Ovary (tissue), 10 donors: ENCODE measurements at places on chromosomes 1 and 21. TPM values are rescaled to one million over a fixed set of nuclear protein-coding genes. Genes with fewer than 3 reads are reported as not detected.

- no peaks in the 10 kb centered on the region for H3K36me3 ChIP-seq
- peaks cover 4% of the 10 kb centered on the region for H3K4me1 ChIP-seq
- no peak for DNase-seq
- H3K27me3 ChIP-seq: no peaks in the 10 kb centered on the region
These were observed 336.5 kb upstream of the ADGRL2 start for GRCh38 chr1:81463936-81464837.

- H3K27me3 ChIP-seq: no peaks in the 10 kb centered on the region
- H3K4me1 ChIP-seq: peaks cover 2% of the 10 kb centered on the region
- DNase-seq: peak; percentile 52
- H3K36me3 ChIP-seq: no peaks in the 10 kb centered on the region
- peak overlapping the region; percentile 10 for H3K27ac ChIP-seq
These were observed 9.8 kb downstream of the RGS8 start for GRCh38 chr1:182674346-182675246.

DNA sequence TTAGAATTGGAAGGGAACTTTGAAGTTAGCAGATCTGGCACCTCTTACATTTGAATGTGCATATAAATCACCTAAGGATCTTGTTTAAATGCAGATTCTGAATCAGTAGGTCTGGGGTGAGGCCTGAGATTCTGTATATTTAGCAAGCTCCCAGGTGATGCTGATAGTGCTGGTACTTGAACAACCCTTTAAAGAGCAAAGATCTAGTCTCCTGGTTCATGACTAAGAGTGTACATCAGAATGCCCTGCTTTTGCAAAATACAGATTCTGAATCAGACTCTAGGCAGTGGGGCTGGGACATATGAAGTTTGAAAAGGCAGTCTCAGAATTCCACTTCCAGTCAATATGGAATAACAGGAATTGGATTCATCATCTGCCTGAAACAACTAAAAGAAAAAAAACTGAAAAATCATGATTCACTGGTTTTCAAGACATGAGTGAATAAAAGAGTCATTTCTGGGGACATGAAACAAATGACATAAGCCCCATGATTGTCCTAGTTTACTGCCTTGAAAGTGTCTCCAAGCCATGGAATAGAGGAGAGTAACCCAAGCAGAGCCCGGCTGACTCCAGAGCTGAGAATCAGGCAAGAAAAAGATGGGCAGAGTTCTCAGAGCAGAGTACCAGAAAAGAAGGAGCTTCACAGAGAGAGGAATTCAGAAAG lies 149.6 kb upstream of the SGIP1 start:
- no peak overlapping the region for H3K27ac ChIP-seq
- no peak overlapping the region for H3K4me3 ChIP-seq
- no peaks in the 10 kb centered on the region for H3K36me3 ChIP-seq
- no peaks in the 10 kb centered on the region for H3K4me1 ChIP-seq
- no peak for DNase-seq

- DNase-seq: peak; percentile 16
- no peaks in the 10 kb centered on the region for H3K27me3 ChIP-seq
- no peak overlapping the region for H3K27ac ChIP-seq
These were observed 13.3 kb upstream of the SAMD11 start for GRCh38 chr1:910311-910880.

DNA sequence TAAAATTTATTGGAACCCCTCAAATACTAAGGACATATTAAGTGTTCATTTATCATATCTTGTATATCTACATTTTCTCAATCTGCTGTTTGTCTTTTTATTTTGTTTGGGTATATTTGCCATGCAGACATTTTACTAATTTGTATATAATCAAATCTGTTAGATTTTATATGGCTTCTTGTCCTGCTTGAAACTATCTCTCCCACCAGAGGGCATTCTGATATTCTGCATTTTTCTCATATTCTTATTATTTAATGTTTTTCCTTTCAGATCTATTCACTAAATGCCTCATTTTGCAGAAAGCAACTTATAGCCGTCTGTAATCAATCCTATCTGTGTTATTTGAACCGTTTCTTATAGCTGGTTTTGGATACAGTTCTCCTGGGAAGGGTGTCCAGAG lies 745.5 kb downstream of the LRRIQ3 start:
- H3K27ac ChIP-seq: no peak overlapping the region
- DNase-seq: no peak
- no peaks in the 10 kb centered on the region for H3K27me3 ChIP-seq
- no peaks in the 10 kb centered on the region for H3K4me1 ChIP-seq
- H3K36me3 ChIP-seq: no peaks in the 10 kb centered on the region

- no peaks in the 10 kb centered on the region for H3K4me1 ChIP-seq
- no peaks in the 10 kb centered on the region for H3K36me3 ChIP-seq
- no peak overlapping the region for H3K4me3 ChIP-seq
- no peak overlapping the region for H3K27ac ChIP-seq
- DNase-seq: no peak
These were observed 30.8 kb downstream of the ASB17 start for GRCh38 chr1:75901371-75901770.

IL19 gene
- polyA plus RNA-seq: not detected

NBPF4 gene
- polyA plus RNA-seq: not detected

NPHP4 gene
- polyA plus RNA-seq: 1.5 TPM

DNA sequence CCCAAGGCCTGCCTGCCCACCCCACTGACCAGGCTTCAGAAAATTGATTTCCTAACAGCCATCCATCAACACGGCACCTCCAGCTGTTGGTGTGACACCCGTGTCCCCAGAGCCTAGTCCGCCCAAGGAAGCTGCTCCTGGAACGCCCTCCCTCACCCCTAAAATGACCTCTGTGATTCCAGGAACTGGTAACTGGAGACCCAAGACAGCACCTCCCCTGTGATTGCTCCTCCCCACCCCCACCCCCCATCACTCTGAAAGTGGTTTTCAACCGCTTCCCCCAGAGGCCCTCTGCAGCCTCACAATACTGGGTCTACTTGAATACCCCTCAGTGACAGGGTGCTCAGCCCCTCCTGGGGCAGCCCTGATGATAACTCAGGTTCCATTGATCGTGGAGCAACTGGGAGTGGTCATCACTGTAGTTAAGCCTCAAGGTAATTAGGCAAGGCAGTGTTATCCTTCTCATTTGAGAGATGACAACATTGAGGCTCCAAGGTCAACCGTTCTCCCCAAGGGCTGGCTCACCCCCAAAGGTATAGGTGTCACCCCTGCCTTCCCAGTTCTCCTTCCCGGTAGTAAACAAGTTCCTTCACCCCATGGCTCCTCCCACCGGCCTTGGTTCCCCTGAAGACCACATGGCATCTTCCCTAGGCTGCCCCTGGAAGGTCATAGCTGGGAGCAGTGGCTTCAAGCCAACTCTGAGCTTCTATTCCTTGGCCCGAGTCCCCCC lies 52.0 kb downstream of the TAS1R2 start:
- no peak overlapping the region for H3K27ac ChIP-seq
- H3K4me3 ChIP-seq: no peak overlapping the region
- DNase-seq: no peak
- no peaks in the 10 kb centered on the region for H3K4me1 ChIP-seq
- H3K36me3 ChIP-seq: no peaks in the 10 kb centered on the region

DNA sequence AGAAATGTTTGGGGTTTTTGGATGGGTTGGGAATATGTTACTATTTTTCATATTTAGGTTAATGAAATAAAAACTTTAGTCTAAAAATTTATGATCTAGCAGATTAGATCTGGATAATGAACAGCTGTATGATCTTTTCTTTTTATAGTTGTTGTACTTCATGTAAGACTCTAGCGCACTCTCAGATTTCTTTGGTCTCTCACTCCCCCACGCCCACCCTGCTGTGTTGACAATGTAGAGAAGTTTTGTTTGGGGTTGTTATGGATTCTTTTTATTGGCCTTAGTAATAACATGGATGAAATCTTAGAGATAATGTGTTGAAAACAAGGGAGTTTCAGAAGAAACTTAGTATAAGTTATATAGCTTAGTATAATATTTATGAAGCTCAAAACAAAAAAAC lies 5.5 kb downstream of the KLF18 start:
- DNase-seq: no peak
- H3K4me3 ChIP-seq: no peak overlapping the region
- no peaks in the 10 kb centered on the region for H3K36me3 ChIP-seq
- no peak overlapping the region for H3K27ac ChIP-seq

APOBEC4 gene
- not detected for polyA plus RNA-seq

RCSD1 gene
- polyA plus RNA-seq: 10.9 TPM

GRCh38 chr1:162218975-162219374 lies 149.5 kb downstream of the NOS1AP start:
- DNase-seq: no peak
- H3K36me3 ChIP-seq: no peaks in the 10 kb centered on the region
- no peaks in the 10 kb centered on the region for H3K27me3 ChIP-seq

- no peak overlapping the region for H3K27ac ChIP-seq
- H3K4me3 ChIP-seq: no peak overlapping the region
- H3K36me3 ChIP-seq: no peaks in the 10 kb centered on the region
These were observed 71.0 kb downstream of the DYRK1A start for GRCh38 chr21:37437376-37438080.

DNA sequence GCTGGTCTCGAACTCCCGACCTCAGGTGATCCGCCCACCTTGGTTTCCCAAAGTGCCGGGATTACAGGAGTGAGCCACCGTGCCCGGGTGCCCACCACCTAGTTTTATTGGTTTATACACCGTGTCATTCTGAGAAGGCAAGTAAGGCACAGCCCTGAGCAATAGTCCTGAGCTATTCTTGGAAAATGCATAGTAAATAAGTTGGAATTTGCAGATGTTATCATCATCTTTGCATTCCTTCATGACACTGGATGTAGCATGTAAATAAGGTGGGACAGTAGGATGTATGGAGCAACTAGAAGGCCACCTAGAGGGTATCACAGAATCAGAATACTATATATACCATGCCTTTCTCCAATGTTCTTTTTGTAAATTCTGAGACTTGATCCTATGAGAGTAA lies 11.0 kb downstream of the TOR1AIP2 start:
- H3K27me3 ChIP-seq: no peaks in the 10 kb centered on the region
- no peaks in the 10 kb centered on the region for H3K4me1 ChIP-seq
- H3K36me3 ChIP-seq: no peaks in the 10 kb centered on the region
- no peak overlapping the region for H3K27ac ChIP-seq
- no peak for DNase-seq

DNA sequence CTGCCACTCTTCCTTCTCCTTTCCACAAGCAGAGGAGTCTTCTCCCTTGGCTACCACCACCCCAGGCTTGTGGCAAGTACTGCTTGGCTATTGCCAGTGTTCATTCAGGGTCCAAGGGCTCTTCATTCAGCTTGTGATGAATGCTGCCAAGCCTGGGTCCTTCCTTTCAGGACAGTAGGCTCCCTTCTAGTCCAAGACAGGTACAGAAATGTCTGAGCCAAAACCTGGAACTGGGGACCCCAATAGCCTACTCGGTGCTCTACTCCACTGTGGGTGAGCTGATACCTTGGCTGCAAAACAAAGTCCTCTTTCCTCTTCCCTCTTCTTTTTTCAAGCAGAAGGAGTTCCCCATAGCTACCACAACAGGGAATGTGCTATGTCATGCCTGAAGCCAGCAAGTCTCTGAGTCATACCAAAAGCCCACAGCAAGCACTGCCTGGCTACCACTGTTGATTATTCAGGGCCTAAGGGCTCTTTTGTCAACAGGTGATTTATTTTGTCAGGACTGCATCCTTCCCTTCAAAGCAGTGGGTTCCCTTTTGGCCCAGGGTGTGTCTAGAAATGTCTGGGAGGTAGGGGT lies 268.9 kb downstream of the HHAT start:
- no peak for DNase-seq
- no peaks in the 10 kb centered on the region for H3K27me3 ChIP-seq

GRCh38 chr1:207261971-207262370 lies 59.5 kb upstream of the CD55 start:
- no peaks in the 10 kb centered on the region for H3K27me3 ChIP-seq
- no peak overlapping the region for H3K27ac ChIP-seq
- H3K4me1 ChIP-seq: no peaks in the 10 kb centered on the region
- no peak overlapping the region for H3K4me3 ChIP-seq

DNA sequence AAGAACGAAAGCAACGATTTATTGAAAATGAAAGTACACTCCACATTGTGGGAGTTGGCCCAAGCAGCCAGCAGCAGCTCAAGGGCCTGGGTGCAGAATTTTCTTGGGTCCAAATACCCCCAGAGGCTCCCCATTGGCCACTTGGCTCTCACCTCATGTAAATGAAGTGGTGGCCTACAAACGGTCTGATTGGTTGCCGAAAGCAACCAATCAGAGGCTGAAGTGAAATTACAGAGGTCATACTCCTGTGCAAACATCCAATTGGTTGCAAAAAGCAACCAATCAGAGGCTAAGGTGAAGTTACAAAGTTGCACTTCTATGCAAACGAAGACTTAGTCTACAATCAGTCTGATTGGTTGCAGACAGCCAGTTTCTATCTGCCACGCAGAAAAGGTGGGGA lies 31.9 kb downstream of the FAM163A start:
- no peak for DNase-seq
- no peak overlapping the region for H3K4me3 ChIP-seq
- peaks cover 2% of the 10 kb centered on the region for H3K4me1 ChIP-seq
- no peaks in the 10 kb centered on the region for H3K27me3 ChIP-seq
- H3K36me3 ChIP-seq: no peaks in the 10 kb centered on the region

DNA sequence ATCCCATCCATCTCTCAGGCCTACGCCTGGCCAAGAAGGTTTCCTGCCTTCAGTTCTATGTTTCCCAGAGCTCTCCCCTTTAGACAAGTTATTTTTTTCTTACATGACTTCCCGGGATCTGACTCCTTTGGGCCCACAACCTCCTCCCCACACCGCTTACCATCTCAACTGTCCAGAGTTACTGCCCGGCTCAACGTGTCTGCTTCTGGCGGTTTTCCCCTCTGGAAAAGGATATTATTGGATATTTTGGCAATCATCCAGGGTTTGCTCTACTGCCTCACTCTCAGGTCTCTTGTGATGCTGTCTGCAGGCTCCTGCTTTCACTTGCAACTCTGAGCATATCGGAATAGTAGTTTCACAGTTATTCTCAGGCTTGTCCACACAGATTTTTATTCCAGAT lies 318.2 kb upstream of the CAMK1G start:
- no peaks in the 10 kb centered on the region for H3K36me3 ChIP-seq
- no peak overlapping the region for H3K4me3 ChIP-seq
- no peaks in the 10 kb centered on the region for H3K27me3 ChIP-seq
- no peaks in the 10 kb centered on the region for H3K4me1 ChIP-seq
- no peak for DNase-seq

- DNase-seq: no peak
- H3K4me3 ChIP-seq: no peak overlapping the region
- H3K27ac ChIP-seq: no peak overlapping the region
- H3K27me3 ChIP-seq: no peaks in the 10 kb centered on the region
- no peaks in the 10 kb centered on the region for H3K4me1 ChIP-seq
These were observed 64.8 kb downstream of the RPE65 start for GRCh38 chr1:68384872-68385411.

GRCh38 chr1:221697923-221698425 lies 43.9 kb downstream of the DUSP10 start:
- H3K27ac ChIP-seq: no peak overlapping the region
- no peak overlapping the region for H3K4me3 ChIP-seq
- H3K4me1 ChIP-seq: no peaks in the 10 kb centered on the region

CDK11B gene
- polyA plus RNA-seq: 30.1 TPM

GRCh38 chr1:4597020-4597419 lies 57.4 kb upstream of the AJAP1 start:
- no peaks in the 10 kb centered on the region for H3K4me1 ChIP-seq
- H3K4me3 ChIP-seq: no peak overlapping the region
- H3K27me3 ChIP-seq: no peaks in the 10 kb centered on the region
- H3K36me3 ChIP-seq: no peaks in the 10 kb centered on the region
- no peak for DNase-seq
